ENCODE measurements at places on chromosomes 5 and 9. TPM values are rescaled to one million over a fixed set of nuclear protein-coding genes. Genes with fewer than 3 reads are reported as not detected.

DNA sequence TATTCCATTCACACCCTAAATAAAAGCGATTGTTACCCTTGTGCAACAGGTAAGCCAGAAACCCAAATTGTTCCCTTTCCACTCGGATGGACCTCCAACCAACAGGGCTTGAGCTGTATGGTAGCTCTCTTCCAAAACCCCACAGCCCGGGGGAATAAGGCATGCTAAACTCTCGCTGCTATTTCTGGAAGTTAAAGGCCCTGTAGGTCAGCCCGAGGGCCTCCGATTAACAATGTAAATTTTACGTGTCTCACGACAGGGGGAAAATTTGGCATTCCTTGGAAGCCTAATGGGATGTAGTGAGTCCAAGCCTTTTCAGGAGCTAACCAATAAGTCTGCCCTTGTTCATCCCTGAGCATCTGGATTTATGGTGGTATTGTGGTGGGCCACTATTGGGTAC, 26.0 kb downstream of the CNOT8 start:
- DNase-seq: no peak

GRCh38 chr5:6686915-6687409, 26.3 kb upstream of the TENT4A start:
- DNase-seq: no peak

- no peak for DNase-seq
Measured at GRCh38 chr5:159322180-159322579, 8.1 kb downstream of the IL12B start.

- no peak for DNase-seq
Measured at GRCh38 chr9:91348191-91348807, 13.4 kb downstream of the AUH start.

- DNase-seq: no peak
Measured at GRCh38 chr5:140293091-140293848, 9.6 kb downstream of the PFDN1 start.

GRCh38 chr5:35761541-35761940, 95.2 kb upstream of the IL7R start:
- DNase-seq: no peak

DNA sequence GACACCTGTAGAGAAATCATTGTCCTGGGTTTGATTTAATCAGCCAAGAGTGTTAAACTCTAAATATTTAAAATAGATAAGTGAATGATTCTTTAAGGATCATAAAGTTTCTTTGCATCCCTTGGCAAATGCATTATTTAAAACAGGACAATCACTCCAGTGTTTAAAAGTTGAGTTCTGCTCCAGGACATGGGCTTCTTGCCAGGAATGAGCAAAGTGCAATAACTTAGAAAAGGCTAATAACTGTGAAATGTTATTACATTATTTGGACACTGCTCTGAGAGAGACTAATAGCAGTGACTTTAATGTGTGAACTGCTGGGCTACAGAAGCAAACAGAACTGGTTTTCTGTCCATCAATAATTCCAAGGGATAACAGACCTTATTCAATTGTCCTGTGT, 283.3 kb downstream of the GABRB2 start:
- no peak for DNase-seq

DNA sequence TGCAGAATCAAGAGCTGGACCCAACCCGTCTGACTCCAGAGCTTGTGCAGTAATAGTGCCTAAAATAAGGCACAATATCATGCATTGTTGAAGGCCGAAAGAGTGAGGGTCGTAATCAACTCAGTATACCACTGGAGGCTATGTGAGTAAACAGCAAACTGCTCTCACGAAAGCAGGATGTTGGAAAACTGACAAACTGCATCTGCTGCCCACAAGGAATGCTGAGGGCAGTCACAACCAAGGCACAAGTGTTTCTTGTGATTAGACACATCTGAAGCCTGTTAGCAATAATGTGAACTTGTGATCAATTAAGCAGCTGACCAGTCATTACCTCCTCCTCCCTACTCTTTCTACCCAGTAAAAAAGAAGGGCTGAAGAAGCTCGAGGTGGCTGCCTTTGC, 48.8 kb downstream of the TRPM3 start:
- DNase-seq: no peak

GRCh38 chr5:1995491-1995890, 112.8 kb upstream of the IRX4 start:
- DNase-seq: no peak

- no peak for DNase-seq
Measured at GRCh38 chr5:73454379-73455036, 5.9 kb upstream of the FOXD1 start.

DNA sequence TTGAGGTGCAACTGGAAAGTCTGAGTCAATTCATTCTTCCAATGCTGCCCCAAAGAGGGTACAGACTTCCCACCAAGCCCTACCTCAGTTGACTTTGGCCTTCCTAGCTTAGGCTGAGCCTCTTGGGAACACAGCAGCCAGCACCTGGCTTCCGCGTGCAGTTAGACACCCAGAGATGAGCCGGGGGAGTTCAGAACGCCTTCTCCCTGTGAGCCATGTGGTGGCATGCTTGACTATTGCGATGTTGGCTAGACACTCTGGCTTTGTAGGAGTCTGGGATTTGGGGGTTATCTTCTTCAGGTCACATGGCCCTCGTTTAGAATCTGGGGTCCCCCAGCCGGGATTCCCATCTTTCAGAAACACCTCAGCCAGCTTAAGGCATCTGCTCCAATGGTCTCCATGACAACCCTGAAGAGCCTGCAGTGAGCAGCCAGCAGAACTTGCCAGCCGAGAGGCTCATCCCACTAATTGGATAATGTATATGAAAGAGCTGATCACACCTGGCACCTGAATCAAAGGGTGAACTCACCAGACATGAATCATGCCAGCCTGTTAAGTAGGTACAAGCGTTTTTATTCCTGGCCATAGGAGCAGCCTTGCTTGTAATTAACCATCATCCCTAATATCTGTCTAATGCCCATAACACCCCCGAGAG, 167.5 kb downstream of the SYK start:
- no peak for DNase-seq

DNA sequence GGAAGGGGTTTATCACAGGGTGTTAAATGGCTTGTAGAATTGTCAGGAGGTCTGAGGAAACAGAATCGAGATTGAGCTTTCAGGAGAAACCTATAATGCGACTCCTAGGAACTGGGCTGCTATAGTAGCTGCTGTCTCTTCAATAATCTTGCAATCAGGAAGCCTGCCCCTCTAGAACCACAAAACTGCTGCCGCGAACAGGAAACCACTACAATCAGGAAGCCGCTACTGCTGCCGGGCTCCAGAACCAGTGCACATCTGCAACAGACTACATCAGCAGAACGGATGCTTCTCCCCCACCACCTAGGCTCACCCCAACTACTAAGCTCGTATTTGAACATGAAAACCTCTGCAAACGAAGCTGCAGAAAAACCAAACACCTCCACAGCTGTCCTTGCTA, 31.6 kb downstream of the TNFSF8 start:
- no peak for DNase-seq

- no peak for DNase-seq
Measured at GRCh38 chr9:97773723-97774122, 76.6 kb upstream of the XPA start.

DNA sequence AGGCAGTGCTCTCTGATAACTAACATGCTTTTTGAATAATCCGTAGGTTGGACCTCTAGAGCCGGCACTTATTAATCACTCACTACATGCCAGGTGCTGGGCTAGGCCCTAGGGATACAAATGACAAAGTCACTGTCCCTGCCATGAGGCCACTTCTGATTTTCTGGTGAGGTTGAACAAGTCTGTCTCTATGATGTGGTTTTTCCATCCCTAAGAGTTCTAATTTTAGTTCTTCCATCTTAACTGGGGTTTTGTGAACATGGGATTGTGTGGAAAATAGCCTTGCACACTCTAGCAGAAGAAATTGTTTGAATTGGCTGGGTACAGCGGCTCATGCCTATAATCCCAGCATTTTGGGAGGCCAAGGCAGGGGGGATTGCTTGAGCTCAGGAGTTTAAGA, 64.6 kb downstream of the IL31RA start:
- no peak for DNase-seq

GRCh38 chr5:115389034-115389798, 92.8 kb upstream of the CCDC112 start:
- no peak for DNase-seq

GRCh38 chr5:126600631-126601511, at the start of gene PHAX:
PHAX (plus strand) TSS chr5:126600947; CDS start chr5:126600963, 16 bp downstream.
- peak; percentile 88 for DNase-seq

GRCh38 chr5:169762338-169763095, 125.4 kb downstream of the DOCK2 start:
- no peak for DNase-seq

GRCh38 chr9:111961575-111961974, 65.0 kb downstream of the UGCG start:
- DNase-seq: no peak

GRCh38 chr5:78649861-78650496, 1.4 kb upstream of the LHFPL2 start:
- DNase-seq: no peak

GRCh38 chr5:178121391-178122276, 8.3 kb downstream of the N4BP3 start:
- DNase-seq: no peak

- DNase-seq: no peak
Measured at GRCh38 chr5:3365501-3366215, 230.0 kb upstream of the IRX1 start.

GRCh38 chr5:118366429-118366828, 621.9 kb downstream of the DTWD2 start:
- DNase-seq: no peak

DNA sequence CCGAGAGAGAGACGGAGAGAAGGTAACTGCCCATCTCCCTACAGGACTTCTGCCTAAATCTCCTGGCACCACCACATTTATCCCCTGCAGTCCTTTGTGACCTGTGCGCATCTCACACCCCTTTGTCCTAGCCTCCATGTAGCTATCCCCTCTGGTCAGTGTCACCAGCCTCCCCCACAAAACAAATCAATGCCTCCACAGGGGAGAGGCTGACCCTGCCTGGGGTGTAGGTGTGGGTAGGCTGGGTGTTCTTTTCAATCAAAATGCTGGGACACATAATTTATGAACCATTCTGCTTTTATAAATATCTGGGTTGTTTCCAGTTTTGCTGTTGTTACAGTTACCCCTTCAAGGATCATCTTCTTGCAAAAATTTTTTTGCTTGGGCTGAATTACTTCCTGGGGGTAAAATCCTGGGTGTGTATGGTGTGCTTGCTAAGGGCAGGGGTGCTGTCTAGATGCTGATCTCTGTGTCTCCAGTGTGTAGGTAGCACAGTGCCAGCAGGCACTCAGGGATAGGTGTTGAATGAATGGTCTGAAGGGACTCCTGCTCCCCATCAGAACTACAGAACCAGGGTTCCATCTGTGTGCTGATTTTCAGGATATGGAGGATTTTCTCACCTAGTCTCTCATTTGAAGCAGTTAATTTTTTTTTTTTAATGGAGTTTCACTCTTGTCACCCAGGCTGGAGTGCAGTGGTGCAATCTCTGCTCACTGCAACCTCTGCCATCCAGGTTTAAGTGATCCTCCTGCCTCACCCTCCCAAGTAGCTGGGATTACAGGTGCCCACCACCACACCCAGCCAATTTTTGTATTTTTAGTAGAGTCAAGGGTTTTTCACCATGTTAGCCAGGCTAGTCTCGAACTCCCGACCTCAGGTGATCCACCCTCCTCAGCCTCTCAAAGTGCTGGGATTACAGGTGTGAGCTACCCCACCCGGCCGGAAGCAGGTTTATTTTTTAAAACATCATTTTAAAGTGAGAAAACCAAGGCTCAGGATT, at the start of gene GARIN3:
Gene GARIN3, minus strand, starts transcription at position 51 of the 1,000 bp plus-strand sequence. CDS start 96 bp downstream, outside the sequence.
- DNase-seq: no peak

- no peak for DNase-seq
Measured at GRCh38 chr5:137070521-137070920, 428.6 kb downstream of the SPOCK1 start.

GRCh38 chr5:14721990-14722656, 57.6 kb downstream of the OTULIN start:
- no peak for DNase-seq

LAMC3 gene
- total RNA-seq: 2.4 TPM

TAS2R1 gene
- not detected for total RNA-seq

ADCY2 gene
- total RNA-seq: 20.4 TPM

CDH9 gene
- total RNA-seq: 31.4 TPM

ANKS6 gene
- total RNA-seq: 2.4 TPM

PALM2AKAP2 gene
- total RNA-seq: 4.1 TPM

PCDHA1 gene
- 8.6 TPM for total RNA-seq

LCN15 gene
- total RNA-seq: not detected

CCNO gene
- not detected for total RNA-seq

PCDHB10 gene
- total RNA-seq: 13.9 TPM
